Bone marrow (tissue), 2 donors: ENCODE measurements at places on chromosomes 7 and 10.

GRCh38 chr10:27526242-27526641 lies 22.1 kb downstream of the RAB18 start:
- DNase-seq: no peak

GRCh38 chr10:72336259-72337038 lies 18.3 kb downstream of the DNAJB12 start:
- DNase-seq: no peak

DNA sequence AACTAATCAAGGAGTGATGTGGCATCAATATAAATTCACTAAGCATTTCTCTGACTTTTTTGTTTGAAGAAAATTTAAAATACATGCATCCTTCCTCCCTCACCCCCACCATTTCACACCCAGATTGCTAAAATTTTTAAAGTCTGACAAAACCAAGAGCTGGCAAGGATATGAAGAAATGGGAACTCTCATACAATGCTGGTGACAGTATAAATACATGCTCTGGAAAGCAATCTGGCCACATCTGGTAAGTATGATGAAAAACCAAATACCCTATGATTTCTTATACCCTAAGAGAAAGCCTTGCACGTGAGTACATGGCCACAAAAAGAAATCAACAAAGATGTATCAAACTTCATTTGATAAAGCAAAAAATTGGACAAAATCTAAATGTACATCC lies 31.2 kb downstream of the P4HA1 start:
- no peak for DNase-seq

- DNase-seq: no peak
Measured at GRCh38 chr7:1721047-1721690, 51.1 kb downstream of the ELFN1 start.

GRCh38 chr7:130486954-130487436 lies 4.9 kb upstream of the MEST start:
- no peak for DNase-seq

GRCh38 chr7:94556028-94556427 lies 46.4 kb downstream of the CASD1 start:
- DNase-seq: no peak

DNA sequence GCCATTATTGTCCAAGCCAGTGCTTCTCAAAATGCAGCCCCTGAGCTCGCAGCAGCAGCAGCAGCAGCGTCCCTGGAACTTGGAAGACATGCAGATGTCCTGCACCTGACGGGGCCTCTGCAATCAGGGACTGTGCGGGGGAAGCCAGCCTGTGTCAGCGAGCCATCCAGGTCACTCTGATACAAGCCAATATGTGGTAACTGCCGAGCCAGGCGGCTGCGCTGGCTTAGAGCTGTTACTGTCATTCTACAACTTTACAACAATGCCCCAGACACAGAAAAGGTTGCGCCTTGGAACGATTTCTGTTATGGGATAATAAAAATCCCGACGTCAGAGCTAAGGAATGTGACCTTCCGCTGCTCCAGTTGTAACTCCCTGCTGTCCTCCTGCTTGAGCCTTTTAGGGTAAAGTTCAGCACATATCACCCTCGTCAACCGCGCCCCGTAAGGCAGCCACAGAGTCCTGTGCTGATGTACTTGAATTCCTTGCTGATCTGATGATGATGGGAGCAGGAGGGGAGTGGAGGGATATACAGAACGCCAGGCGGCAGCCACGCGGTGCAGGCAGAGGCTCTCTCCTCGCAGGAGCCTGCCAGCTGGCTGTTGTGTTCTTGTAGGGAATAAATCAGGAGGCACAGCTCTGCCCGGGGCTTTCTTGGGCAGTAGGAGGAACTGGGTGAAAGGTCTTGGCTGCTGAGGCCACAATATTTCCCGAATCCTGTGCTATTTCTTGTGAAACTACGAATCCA lies 20.0 kb upstream of the CRYGN start:
- DNase-seq: no peak

GRCh38 chr7:105229641-105230040 lies 159.1 kb downstream of the SRPK2 start:
- no peak for DNase-seq

- no peak for DNase-seq
Measured at GRCh38 chr10:116254422-116255155, 18.4 kb downstream of the GFRA1 start.

GRCh38 chr10:93379731-93380575 lies 102.2 kb downstream of the MYOF start:
- DNase-seq: peak; percentile 6

GRCh38 chr10:3215153-3215775 lies 42.7 kb upstream of the PITRM1 start:
- no peak for DNase-seq

DNA sequence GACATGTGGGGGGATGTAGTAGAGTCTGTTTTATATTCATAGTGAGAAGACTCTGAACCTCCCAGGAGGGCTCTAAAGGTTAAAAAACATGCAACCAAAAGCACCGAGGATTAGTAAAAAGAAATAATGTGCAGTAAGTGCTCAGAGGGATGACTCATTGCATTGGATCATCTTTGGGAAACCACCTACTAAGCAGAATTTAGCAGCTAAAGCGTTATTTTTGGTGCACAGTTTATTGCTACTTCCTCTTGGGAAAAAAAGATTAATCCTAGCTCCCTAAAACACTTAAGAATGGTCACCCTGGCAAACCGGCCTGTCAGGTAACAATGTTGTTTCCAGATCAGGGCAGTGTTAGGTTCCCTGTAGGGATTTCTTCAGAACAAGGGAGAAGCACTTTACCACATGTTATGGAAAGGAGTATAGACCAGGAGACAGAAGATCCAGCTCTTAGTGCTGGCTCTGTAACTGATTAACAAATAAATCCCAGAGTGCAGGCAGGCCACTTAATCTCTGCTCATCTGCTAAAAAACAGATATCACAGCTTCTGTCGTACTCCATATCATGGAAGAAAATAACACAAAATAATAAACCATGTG lies 44.8 kb upstream of the FAM133B start:
- DNase-seq: peak; percentile 77

DNA sequence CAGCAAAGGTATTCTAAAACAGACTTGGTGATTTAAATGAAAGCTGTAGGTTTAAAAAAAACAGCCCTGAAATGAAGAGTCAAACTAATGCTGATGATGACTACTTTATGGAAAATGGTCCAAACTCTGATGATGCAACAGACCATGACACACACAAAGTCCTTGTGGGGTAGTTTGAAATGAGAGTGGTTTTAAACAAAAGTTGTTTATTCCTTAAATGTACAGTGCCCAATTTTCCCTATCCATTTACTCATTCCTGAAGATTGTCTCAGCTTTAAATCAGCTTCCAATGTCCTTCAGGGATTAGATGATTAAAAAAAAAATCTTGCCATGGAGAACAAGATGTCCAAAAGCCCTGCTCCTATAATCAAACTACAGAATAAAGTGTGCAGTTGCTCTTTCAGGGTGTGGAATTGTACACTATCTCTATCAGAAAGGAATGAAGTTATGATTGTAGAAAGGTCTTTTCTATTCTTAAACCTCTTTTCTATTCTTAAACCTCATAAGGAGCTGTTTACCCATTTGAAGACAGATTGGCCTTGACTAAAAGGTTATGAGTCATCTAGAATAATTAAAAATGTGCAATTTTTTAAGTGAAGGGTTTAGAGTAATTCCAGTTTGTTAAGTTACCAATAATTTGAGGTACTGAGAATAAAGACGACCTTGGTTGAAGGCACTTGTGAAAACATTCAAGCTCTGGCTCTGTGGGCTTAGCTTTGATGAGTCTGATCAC lies 70.2 kb upstream of the ITGA8 start:
- no peak for DNase-seq

DNA sequence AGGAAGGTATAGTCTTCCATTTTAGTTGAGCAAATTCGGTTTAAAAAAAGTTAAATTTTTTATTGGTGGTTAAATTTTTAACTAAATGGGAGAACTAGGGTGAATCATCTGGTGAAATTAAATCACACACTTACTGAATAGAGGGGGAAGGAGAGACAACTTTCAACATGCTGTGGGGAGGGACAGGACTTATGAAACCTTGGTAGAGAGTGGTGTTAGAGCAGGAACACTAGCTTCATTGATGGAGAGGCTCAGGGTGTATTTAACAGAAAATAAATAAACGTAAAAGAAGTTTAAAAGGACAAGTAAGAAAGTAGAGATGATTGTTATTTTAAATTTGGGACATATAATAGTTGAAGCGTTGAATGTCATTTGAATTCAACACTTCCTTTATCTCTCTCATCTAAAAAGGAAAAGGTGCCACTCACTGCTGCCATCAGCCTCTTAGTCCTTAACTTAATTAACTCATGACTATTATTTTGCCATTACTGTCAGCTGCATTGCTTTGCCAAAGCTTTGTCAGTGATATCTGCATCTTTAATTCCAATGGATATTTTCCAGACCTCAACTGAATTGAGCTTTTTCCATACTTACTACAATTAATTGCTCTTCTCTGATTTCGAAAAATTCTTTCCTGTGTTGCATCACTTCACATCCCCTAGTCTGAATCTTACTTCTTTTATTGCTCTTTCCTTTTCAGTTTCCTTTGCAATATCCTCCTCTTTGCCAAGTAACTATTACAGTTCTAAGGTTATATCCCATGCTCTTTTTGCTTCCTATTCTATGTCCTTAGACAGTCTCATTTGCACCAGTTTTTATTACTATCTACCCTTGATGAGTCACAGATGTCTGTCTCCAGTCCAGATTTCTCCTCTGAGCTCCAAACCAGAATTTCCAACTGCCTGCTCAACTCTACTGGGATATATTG lies 71.7 kb downstream of the GNAT3 start:
- no peak for DNase-seq

DNA sequence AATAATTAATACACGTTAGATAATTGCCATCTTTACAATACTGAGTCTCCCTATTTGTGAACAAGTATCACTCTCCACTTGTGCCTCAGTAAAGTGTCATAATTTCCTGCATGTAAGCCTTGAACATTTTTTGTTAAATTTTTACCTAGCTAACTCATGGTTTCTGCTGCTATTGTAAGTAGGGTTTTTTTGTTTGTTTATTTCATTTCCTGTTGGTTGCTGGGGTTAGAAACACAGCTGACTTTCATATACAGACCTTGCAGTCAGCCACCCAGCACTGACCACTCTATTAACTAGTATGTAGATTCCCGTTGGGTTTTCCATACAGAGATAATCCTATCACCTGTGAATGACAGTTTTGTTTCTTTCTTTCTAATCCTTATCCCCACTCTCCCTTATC lies 133.3 kb downstream of the MPP7 start:
- DNase-seq: no peak

DNA sequence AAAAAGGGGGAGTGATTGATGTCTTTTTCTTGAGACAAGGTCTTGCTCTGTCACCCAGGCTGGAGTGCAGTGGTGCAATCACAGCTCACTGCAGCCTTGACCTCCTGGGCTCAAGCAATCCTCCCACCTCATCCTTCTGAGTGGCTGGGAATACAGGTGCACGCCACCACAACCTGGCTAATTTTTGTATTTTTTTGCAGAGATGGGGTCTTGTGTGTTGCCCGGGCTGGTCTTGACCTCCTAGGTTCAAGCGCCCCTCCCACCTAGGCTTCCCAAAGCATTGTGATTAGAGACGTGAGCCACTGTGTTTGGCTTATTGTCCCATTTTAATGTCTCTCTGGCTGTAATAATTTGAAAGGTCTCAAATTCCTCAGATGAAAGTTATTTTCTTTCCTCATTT lies 21.8 kb downstream of the UPP1 start:
- no peak for DNase-seq

DNA sequence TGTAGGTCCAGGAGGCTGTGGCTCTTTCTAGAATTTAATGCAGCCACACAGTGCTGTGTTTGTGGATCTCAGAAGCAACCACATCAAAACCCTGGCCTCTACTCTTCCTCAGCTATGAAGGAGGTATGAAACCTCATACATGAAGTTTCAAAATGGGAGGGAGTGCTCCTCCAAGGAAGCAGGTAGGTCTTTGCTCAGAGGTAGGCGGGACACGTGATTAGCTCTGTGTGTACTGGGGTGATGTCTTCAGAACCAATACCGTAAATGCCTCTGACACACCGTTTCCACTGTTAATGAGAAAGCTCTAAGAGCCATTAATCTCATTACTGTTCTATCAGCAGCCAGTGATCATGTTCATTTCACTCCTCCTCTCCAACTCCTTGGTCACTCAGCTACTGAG lies 126.1 kb downstream of the PLXNA4 start:
- no peak for DNase-seq

GRCh38 chr7:39673868-39674267 lies 50.5 kb downstream of the RALA start:
- DNase-seq: no peak

DNA sequence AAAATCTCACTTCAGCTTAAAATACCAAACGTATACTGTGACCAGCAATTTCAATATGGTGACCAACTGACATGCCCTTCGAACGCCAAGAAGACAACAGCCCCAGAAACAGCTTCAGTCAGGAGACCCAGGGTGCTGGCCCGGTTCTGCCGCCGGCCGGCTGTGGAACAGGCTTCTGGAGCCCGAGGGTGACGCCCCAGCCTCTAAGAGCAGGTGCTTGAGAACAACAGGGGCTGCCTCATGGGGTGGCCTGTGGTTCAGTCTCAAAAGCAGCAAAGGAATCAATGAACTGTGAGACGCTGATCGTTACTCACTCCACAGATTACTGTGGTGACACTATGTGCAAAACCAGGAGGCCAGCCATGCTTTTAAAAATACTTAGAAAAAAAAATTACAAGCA lies 17.3 kb downstream of the GPER1 start:
- DNase-seq: no peak

GRCh38 chr10:5518143-5518542 lies 6.6 kb upstream of the CALML3 start:
- DNase-seq: no peak

DNA sequence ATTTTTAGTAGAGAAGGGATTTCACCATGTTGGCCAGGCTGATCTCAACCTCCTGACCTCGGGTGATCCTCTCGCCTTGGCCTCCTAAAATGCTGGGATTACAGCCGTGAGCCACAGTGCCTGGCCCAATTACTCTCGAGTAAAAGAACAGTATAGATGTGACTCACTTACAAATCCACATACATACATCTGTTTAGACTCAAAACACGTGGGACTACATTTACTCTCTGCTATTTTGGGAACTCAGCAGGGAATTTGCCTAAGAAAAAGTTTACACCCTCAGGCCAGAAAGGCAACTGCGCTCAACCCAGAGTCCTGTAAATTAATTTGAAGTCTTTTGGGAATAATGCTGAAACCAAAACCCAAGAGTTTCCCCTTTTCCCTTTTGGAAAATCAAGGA lies 289.7 kb downstream of the KLF6 start:
- DNase-seq: no peak

GRCh38 chr10:61592581-61592980 lies 70.1 kb upstream of the CABCOCO1 start:
- DNase-seq: no peak

GRCh38 chr7:47573758-47574481 lies 8.0 kb downstream of the TNS3 start:
- DNase-seq: peak; percentile 62

DNA sequence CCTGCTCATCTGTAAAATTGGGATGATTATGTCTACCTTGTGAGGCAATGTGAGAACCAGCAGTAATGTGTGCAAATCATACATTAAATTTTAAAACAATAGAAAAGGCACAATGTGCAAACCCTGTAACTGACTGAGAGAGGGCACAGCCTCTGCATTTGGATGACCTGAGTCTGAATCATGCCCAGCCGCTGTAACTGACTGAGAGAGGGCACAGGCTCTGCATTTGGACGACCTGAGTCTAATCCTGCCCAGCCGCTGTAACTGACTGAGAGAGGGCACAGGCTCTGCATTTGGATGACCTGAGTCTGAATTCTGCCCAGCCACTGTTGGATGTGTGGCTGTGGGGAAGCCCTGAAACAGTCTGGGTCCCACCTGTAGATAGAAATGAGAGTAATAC lies 351.5 kb upstream of the SHH start:
- DNase-seq: no peak

- no peak for DNase-seq
Measured at GRCh38 chr10:60569681-60570080, 180.0 kb upstream of the ANK3 start.

- no peak for DNase-seq
Measured at GRCh38 chr10:46520941-46521340, 35.5 kb downstream of the GPRIN2 start.
